ENCODE measurements at places on chromosomes 12 and 14.

DNA sequence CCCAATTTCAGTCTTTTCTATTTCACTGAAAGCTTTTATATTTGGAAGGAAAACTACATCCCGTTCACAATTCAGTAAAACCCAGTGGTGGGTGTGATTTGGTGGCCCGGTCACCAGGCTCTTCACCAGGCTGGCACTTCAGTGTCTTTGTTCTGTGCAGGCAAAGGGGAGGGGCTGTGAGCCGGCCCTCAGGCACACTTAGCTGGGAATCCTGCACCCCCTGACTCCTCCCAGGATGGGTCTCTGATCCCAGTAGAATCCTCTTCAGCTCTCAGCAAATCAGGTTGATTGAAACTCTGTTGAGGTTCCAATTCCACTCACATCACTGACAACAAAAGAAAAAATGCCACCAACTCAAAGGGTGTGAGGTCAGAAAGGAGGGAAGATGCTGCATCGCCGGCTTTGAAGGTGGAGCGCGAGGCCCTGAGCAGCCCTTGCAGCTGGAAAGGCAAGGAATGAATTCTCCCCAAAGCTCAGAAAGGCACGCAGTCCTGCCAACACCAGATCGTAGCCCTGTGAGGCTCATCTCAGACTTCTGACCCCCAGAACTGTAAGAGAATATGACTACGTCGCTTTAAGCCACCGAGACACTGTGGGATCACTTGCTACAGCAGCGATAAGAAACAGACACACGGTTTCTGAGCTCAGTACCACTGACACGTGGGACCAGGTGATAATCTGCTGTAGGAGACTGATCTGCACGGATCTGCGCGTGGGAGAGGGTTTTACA lies 166.6 kb downstream of the PIWIL1 start:
- DNase-seq: no peak

GRCh38 chr14:101823066-101823465 lies 61.6 kb downstream of the PPP2R5C start:
- no peak for DNase-seq

- peak; percentile 26 for DNase-seq
Measured at GRCh38 chr14:31510222-31510621, 22.4 kb upstream of the GPR33 start.

GRCh38 chr12:12859690-12860089 lies 31.7 kb upstream of the GPRC5A start:
- DNase-seq: no peak

DNA sequence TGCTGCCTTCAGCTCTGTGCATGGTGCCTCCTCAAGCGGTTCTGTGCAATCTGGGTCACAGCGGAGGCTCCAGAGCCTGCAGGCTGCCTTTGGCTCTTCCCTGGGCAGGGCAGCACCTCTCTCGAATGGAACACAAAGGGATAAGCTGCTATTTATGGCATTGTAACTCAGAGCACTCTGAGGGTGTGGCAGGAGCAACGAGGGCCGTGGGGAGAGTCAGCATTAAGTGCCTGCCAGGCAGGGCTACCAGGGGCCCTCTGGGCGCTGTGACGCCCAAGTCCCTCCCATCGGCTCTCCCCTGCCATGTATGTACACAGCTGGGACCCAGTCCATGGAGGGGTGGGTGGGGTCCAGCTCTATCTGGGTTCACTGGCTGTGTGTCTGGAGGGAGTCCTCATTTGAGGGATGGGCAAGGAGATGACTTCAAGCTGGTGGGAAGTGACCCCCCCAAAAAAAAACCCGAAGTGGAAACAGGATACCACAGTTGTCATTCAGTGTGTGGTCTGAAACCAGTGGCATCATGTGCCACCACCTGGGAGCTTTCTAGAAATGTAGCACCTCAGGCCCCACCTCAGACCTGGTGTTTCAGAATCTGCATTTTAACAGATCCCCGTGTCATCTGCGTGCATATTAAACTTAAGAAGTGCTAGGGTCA lies 44.0 kb upstream of the OAS1 start:
- DNase-seq: no peak

DNA sequence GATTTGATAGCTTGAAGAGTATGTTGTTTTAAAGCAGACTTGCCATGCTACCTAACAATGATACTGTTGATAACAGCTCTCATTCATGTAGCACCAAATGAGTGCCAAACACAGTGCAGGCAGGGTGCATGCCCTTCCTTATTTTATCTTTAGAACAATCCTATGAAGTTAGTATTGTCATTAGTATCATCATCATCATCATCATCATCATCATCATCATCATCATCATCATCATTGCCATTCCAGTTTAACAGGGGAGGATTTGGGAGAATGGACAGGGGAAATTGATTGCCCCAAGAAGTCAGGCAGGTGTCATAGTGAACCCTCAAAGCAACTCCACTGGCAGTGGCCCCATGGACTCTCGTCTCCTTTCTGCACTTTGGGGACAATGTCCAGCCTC lies 734.9 kb downstream of the VRK1 start:
- DNase-seq: no peak

DNA sequence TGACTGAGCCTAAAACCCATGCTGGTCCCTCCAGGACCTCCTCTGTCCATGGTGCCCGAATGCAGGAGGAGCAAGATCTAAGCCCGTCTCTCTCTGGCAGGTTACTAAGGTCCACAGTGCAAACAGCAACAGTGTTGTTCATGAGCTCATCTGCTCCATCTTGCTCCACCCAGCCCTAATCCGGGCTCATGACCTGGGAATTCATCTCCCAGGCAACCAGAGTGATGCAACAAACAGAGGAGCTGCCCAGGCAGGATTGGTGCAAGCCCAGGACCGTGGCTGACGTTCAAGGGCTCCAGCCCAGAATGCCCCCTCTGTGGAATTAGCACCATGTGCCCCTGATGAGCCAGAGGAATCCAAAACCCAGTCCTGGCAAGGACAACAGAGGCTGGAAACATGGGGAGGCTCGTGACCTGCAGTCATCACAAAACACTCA lies 29.9 kb downstream of the HSPB8 start:
- DNase-seq: peak; percentile 59
